ENCODE measurements at places on chromosomes 6 and 20. TPM values are rescaled to one million over a fixed set of nuclear protein-coding genes. Genes with fewer than 3 reads are reported as not detected.

The ASCC3 gene
- total RNA-seq: 21.3 TPM

The MAD2L1BP gene
- 34.2 TPM for total RNA-seq

The NR2E1 gene
- total RNA-seq: 0.07 TPM

The LGSN gene
- total RNA-seq: 1.9 TPM

The PI16 gene
- total RNA-seq: not detected

The ELOVL4 gene
- 1.6 TPM for total RNA-seq

The DNMT3B gene
- total RNA-seq: 4.0 TPM

The BICRAL gene
- total RNA-seq: 2.5 TPM

The CYP21A2 gene
- not detected for total RNA-seq

The ADGRF5 gene
- not detected for total RNA-seq

The ZNFX1 gene
- 23.5 TPM for total RNA-seq

The MEI4 gene
- not detected for total RNA-seq

The RXRB gene
- 16.1 TPM for total RNA-seq

The FILIP1 gene
- 0.40 TPM for total RNA-seq

The UST gene
- 5.5 TPM for total RNA-seq

The ANKRD66 gene
- not detected for total RNA-seq

The MYBL2 gene
- total RNA-seq: 84.8 TPM

The C20orf141 gene
- not detected for total RNA-seq

The RRAGD gene
- total RNA-seq: 3.6 TPM

The SUMO4 gene
- not detected for total RNA-seq

The AVP gene
- not detected for total RNA-seq

The POLH gene
- 9.7 TPM for total RNA-seq

The MAK gene
- total RNA-seq: 0.11 TPM

The DNAH8 gene
- total RNA-seq: not detected

The SLC22A16 gene
- total RNA-seq: not detected

The KHDRBS2 gene
- total RNA-seq: not detected

The TMEM14B gene
- total RNA-seq: 113 TPM

The APCDD1L gene
- total RNA-seq: 0.11 TPM

The LTV1 gene
- total RNA-seq: 36.4 TPM

The IRAK1BP1 gene
- total RNA-seq: 0.62 TPM

The OXT gene
- not detected for total RNA-seq

The BPIFA1 gene
- not detected for total RNA-seq
